Foreskin melanocyte (primary cell): ENCODE measurements at places on chromosomes 7 and 10.

- DNase-seq = no peak
These were observed 536.0 kb upstream of the GALNT17 start for GRCh38 chr7:70595755-70596597.

DNA sequence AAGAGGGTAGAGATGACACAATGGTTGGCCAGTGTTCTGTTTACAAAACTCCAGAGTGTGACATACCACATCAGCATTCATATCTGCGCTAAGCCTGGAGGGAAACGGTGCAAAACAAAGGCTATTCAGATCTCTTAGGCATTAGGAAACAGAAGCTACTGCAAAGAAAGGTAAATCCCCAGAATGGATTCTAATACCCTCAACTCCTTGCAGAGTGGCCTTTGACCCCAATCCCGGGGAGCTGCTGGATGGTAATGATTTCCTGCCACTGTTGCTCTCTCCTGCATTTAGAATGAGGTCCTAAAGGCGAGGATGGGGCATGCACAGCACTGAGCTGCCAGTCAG is 65.2 kb downstream of the AOAH start:
- no peak for DNase-seq

DNA sequence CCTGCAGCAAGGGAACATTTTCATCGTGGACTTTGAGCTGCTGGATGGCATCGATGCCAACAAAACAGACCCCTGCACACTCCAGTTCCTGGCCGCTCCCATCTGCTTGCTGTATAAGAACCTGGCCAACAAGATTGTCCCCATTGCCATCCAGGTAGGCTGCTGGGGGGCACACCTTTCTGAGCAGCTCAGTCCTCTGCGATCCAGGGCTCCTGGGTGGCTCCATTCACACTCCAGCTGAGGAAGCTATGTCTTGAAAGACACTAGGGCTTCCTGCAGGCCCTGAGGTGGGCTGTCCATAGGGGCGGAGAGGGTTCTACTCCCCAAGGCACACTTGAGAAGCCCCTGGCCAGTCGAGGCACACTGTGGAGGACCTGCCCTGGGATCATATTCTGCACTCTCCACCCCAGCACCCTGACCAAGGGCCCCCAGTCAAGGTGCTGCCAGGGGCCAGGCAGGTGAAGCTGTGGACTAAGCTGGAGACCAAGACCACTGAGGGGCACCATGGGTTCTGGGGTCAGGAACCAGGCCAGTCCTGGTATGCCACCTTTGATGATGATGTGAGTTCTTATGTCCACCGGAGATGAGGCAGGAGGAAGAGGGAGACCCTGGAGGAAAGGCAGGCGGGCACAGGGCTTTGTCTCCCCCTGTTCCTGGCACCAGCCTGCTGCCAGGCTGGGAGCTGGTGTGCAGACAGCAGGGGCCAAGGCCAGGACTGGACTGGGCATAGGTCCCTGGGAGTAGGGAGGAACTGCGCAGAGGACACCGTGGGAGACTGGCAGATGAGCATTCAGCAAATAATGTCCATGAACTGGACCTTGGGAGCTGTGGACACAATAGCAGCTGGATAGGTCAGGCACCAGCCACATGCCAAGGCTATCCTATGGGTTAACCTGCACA is 54.8 kb downstream of the ALOX5 start:
- DNase-seq = no peak

DNA sequence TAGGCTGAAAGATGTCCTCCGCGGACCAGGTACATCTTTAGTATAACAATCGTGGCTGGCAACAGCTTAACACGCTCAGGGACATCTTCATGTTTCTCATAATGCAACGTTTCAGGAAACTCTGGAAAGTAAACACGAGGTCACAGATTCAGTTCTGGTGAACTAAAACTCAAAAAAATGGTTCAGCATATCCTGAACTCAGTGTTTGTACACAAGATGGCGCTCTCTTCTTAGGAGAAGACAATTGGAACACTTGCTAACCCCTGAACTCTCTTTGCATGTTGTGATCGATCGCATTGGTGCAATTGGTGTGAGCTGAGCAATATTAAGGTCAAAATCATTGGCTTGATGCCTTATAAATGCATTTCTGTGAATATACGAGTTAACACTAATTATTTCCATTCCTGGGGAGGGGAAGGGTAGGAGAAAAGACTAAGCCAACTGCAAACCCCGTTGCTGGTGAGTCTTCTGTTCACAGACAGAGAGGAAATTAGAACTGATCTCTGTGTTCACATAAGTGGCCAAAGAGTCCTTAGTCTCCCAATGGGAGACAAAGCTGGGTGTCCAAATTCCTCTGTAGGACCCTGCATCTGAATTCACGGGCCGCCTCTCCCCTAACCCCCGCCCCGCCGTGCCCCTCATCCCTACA is 52.6 kb upstream of the FAM180A start:
- peak; percentile 64 for DNase-seq

DNA sequence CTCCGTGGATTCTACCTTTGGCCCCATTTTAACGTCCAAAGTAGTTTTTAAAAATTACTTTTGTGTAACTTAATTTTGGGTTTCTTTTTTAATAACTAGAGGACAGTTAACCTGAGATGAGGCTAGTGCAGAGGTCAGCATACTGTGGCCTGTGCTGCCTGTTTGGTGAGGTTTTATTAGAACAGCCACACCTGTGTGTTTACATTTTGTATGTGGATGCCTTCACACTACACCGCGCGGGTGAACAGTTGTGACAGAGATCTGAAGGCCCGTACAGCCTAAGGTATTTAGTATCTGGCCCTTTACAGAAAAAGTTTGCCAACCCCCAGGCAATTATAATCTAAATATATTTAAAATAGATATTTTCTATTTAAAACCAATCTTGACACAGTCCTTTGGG is 46.9 kb downstream of the STK17A start:
- DNase-seq = no peak

DNA sequence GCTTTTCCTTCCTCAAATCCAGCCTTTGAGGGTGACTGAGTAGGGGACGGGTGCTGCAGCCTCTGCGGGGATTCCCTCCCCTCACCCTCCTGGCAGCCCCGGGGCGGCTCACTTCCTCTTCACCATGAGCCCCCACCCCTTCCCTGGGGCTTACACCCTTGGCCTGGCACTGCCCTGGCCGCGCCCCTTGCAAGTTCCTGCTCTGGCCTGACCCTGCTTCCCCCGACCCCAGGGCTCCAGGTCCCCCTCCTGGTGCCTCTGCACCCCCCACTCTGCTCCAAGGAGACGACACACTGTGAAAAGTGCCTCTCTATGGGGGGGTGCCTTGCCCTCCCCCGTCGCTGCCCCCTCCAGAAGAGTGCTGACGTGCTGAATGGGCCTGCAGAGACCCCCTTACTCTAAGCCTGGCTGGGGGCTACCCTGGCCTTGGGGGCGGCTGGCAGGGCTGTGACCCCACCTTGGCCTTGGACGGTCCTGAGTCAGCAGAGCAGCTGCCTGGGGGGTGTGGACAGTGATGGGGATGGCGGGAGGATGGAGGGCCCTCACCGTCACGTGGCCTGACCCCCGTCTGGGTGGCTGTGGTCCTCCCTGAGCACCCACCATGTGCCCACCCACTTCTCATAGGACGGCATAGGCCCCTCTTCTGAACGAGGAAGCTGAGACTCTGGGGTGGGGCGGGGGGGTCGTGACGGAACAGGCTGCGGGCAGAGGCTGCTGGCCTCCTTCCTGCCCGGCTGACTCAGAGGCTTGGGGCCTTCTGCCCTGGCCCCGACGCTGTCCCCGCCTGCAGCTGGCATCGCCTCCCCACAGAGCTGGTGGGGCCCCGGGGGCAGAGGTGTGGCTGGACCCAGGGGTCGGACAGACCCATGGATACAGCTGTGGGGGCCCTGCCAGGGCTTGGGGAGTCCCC is 9.8 kb downstream of the LFNG start:
- no peak for DNase-seq

GRCh38 chr10:97017474-97017903 is 168.3 kb downstream of the SLIT1 start:
- DNase-seq = no peak

GRCh38 chr7:4190010-4190981 is 491.8 kb upstream of the FOXK1 start:
- no peak for DNase-seq

DNA sequence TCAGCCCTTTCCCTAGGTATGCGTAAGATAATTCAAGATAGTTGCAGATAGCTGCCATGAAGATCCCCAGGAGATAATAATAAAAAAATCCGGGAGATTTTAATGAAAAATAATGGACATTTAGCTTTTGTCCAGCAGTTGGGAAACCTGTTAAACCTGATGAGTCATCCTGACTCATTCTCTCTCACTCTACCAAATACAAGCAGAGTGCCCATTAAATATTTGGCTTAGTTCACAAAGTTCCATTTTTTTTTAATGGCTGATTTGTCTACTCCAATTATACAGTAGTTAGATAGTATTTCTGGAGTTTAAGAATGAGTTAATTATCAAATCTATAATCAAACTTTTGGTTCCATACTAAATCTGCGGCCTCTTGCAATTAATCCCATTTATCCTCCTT is 2.1 kb upstream of the SHTN1 start:
- no peak for DNase-seq

- no peak for DNase-seq
These were observed 5.5 kb downstream of the RASSF4 start for GRCh38 chr10:44965104-44965503.

DNA sequence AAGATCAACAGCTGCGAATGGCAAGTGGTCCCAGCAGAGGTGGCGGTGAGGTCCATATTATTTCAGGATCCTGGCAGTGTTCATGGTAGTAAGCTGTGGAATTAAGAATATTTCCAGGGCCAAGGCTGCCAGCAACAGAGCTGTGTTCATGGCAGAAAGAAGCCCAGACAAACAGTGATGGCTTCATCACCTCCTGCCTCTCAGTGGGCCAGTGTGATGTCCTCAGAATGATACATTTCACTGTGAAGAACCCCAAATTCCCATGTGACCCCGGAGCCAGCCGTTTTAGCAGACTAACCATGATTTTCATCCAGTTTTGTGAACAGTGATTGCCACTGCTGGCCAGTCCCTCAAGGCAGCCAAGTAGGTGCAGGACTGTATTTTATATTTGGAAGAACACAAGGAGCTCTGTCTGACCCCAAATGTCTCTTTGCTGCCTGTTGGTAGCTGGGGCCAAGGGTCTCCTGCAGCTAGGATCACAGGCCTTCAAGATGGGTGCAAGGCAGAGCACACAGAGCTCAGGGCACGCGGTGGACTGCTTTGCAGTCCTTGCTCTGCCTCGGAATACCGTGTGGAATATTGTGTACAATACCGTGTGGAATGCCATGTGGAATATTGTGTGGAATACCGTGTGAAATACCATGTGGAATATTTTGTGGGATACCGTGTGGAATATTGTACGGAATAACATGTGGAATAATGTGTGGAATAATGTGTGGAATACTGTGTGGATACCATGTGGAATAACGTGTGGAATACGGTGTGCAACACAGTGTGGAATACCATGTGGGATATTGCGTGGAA is 132.3 kb upstream of the CHST15 start:
- no peak for DNase-seq

DNA sequence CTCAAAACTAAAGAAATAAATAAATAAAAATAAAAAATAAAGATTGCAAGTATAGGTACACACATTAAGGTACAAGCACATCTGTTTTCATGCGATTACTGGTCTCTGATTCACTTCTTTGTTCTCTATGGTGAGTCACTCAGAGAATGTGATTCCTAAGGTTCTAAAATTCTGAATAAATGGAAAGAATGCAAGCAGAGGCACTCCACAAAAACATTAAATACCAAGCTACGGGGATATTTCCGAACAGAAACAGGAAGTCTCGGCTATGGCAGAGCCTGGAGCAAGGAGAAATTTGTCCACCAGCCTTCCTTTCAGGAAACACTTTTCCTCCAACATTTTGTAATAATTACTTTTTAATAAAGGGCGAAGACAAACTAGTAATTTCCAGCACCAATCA is 1.4 kb downstream of the VOPP1 start:
- peak; percentile 42 for DNase-seq

DNA sequence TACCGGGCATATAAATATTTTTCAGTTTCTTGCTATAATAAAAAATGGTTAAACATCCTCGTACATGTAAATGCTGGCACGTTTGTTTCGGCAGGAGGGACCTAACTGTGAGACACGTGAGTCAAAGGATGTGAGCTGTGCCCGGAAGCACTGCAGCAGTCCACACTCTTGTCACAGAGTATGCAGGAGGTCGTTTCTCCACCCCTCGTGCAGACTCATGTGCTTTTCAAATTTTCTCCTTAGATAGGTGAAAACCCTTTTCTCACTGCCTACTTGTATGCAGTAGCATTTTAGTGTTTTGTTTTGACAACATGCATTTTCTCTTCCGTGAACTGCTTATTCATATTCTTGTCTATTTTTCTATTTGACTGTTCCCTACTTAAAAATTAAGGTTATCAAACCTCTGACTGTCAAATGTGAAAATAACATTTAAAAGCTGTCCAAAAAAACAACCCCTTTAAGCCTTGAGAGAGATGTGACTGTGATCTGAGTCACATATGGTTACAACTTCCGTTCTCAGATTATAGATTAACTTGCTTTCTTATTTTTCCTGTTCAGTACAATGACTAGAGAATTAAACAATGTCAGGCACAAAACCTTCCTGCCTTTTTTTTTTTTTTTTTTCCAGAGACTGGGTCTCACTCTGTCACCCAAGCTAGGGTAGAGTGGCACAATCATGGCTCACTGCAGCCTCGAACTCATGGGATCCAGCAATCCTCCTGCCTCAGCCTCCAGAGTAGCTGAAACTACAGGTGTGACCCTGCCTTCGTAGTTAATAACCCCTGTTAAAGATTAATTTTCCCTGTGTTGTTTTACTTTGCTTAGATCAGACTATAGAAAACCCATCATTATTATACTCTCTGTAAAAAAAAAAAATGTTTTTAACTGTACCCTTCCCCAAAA is 45.1 kb downstream of the DPY19L1 start:
- DNase-seq = no peak

DNA sequence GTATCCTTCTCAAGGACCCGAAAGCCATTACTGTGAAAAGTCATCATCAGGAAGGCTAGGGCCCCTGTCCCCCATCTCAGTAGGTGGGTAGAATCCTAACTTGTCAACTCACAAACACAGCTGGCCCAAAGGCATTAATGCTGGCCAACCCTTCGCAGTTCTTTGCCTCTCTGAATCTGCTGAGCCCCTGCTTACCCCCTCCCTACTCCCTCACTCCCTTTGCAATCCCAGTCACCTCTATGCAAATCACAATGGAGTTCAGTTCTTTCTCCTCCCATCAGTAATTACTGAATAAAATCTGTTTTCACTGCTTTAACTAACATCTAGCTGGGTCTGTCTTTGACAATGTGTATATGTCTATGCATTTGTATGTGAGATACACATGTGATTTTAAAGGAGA is 38.1 kb upstream of the AOAH start:
- DNase-seq = no peak

GRCh38 chr7:68432585-68432984 is 1165.7 kb upstream of the AUTS2 start:
- DNase-seq = no peak

- peak; percentile 73 for DNase-seq
These were observed at the start of gene SERPINE1 for GRCh38 chr7:101126651-101127459. TSS of gene SERPINE1 (plus strand) at chr7:101127104. CDS start at chr7:101128394, 1,290 bp downstream.

- peak; percentile 63 for DNase-seq
These were observed 474.1 kb upstream of the AKR1E2 start for GRCh38 chr10:4351723-4352413.
